ENCODE measurements at places on chromosomes 4 and X. TPM values are rescaled to one million over a fixed set of nuclear protein-coding genes. Genes with fewer than 3 reads are reported as not detected.

CABS1 gene
- total RNA-seq: not detected

DNA sequence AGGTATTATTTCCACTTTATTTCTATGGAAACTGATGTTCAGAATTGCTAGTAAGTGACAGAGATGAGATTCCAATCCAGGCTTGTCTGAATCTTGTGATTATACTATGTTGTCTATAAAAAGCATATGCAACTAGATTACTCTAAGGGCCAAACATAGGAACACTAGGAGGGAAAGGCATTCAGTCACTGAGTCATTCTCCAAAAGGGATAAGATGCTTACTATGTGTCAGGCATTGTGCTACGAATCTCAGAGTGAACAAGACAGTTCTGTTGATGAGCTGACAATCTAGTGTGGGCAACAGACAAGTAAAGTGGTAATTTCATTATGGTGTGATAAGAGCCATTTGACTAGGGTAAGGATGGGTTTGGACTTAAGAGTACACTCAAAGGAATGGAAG lies 77.2 kb downstream of the RASL11B start:
- no peak overlapping the region for H3K27ac ChIP-seq
- no peaks in the 10 kb centered on the region for H3K4me1 ChIP-seq
- no peaks in the 10 kb centered on the region for H3K27me3 ChIP-seq
- no peak for DNase-seq
- no peak overlapping the region for H3K4me3 ChIP-seq

HPGD gene
- 5.5 TPM for total RNA-seq

DNA sequence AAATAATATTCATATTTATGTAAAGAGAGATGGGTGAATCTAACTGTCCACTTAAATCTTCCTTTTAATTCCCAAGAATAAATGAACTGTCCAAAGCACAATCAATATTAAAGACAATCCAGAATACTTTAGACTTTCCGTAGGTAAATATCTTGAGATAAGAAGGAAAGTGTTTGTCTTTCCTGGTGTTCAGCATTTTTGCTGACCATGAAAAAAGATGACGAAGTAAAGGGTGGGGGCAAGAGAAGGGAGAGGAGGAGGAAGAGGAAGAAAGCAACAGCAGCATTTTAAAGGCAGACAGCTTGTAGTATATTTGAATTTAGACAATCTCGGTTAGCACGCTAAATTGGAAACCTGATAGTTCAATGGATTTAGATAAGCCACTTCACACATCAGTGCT lies 498.2 kb downstream of the KCNIP4 start:
- H3K27ac ChIP-seq: no peak overlapping the region
- DNase-seq: no peak
- no peaks in the 10 kb centered on the region for H3K4me1 ChIP-seq
- H3K36me3 ChIP-seq: no peaks in the 10 kb centered on the region
- no peaks in the 10 kb centered on the region for H3K27me3 ChIP-seq

DNA sequence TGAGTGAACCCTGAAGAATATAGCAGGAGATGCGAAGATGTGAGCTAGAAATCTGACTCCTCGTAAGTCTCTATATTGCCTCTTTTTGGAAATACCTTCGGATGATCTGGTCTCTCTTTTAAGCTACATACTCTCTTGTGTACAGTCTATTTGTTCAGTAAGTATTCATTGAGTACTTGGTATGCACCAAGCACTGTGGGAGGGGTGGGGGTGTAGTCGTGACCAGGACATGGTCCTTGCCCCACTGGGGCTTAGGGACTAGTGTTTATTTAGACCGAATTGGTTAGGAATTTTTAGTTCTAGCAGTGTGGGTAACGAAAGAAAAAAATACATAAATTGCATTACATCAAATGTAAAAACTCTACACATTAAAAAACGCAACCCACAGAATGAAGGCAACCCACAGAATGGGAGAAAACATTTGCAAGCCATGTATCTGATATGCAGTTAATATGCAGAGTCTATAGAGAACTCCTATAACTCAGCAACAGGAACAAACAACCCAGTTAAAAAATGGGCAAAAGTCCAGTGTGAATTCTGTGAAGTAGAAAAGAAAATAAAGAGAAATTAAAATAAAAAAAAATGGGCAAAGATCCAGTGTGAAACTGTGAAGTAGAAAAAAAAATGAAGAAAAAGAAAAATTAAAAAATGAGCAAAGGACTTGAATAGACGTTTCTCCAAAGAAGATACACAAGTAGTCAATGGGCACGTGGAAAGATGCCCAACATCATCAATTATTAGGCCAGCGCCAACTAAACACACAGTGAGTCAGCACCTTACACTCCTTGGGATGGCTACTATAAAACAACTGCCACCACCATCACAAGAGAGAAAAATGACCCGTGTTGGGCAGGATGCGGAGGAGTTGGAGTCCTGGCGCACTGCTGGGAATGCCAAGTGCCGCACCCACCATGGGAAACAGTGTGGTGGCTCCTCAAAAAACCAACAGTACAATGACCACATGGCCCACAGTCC lies 43.8 kb downstream of the RGS12 start:
- peaks cover 37% of the 10 kb centered on the region for H3K4me1 ChIP-seq
- H3K4me3 ChIP-seq: no peak overlapping the region

CCKAR gene
- total RNA-seq: 3.5 TPM

GRK4 gene
- 24.3 TPM for total RNA-seq

GRCh38 chr4:83082777-83083176 lies 31.8 kb downstream of the PLAC8 start:
- no peaks in the 10 kb centered on the region for H3K4me1 ChIP-seq
- no peak overlapping the region for H3K4me3 ChIP-seq
- DNase-seq: no peak
- H3K27me3 ChIP-seq: no peaks in the 10 kb centered on the region
- H3K36me3 ChIP-seq: no peaks in the 10 kb centered on the region
- no peak overlapping the region for H3K27ac ChIP-seq

Data from spinal cord (tissue), 10 donors.